RCC 7860 (cell line): ENCODE measurements at places on chromosomes 1 and 21.

GRCh38 chr1:11985851-11986250 lies 5.6 kb downstream of the MFN2 start:
- no peak for DNase-seq

DNA sequence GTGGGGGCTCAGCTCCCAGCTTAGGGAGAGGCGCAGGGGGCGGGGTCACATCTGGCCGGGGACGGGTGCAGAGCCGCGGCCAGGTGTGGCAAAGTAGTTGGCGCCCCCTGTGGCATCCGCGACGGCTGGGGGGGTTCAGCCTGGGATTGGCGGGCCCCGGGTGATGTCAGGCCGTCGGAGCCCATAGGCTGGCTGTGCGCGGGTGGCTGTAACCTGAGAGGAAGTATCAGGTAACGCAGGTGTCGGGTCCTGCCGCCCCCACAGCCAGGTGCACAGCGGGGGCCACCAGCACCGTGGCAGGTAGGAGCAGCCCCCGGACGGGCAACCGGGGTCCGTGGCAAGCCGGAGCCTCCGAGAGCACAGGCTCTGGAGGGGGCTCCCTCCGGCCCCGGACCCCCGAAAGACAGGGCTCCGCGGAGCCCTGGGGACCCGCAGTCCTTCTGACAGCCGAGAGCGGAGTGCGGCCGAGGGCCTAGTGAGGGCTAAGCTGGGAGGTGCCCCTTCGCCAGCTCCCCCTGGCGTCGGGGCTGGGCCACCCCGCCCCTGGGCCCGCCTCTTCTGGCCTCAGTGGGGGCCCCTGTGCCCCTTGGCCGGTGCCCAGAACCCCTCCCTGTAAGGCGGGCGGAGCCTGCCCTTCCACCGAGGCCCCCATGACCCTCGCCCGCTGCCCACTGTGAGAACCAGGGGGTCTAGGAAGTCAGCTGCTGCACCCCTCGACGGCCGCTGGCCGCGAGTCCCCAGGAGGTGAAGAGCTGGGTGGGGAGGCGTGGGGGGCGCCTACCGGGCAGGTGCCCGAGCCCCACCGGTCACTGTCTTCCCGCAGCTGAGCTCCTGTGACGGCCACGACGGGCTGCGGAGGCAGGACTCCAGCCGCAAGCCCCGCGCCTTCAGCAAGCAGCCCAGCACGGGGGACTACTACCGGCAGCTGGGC lies 17.9 kb downstream of the TNFRSF25 start:
- no peak for DNase-seq

- DNase-seq, result no peak
Measured at GRCh38 chr1:67213164-67213563, 46.9 kb downstream of the IL23R start.

- DNase-seq, result no peak
Measured at GRCh38 chr1:12387641-12388040, 157.8 kb downstream of the VPS13D start.

DNA sequence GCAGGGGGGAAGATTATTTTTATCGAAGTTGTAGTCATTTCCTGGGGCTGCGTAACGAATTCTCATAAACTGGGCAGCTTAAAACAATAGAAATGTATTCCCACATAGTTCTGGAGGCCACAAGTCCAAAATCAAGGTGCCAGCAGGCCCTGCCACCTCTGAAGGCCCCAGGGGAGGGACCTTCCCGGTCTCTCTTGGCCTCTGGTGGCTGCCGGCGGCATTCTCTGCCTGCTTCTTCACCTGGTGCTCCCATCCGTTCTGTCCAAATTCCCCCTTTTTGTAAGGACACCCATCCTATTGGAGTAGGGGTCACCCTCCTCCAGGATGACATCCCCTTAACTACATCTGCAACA lies 92.8 kb downstream of the PDE9A start:
- DNase-seq, result no peak

DNA sequence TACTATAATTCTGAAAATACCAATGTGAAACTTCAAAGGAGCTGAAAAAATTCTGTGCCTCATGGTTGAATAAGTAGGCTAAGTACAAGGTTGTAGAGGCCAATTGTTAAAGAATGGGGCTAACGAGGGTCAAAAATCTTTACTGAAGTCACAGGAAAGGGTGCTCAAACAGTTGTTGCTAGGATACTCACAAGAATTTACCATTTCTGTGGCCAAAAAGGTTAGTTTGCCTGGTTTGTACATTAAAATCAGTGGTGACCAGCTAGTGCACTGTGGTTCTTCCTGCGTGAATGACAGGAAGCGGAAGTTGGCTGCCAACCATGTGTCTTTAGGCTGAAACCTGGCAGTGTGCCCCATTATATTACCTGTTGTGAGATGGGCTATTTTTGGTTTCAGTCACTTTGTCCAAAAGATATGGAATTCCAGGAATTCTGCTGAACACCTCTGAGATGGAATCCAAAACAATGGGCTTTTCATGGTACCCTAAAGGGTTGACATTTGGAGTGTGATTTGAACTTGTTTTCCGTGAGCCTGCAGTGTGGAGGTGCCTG lies 13.5 kb downstream of the MAP3K21 start:
- DNase-seq, result no peak

- peak; percentile 58 for DNase-seq
Measured at GRCh38 chr1:108199201-108199691, 897 bp downstream of the SLC25A24 start.

DNA sequence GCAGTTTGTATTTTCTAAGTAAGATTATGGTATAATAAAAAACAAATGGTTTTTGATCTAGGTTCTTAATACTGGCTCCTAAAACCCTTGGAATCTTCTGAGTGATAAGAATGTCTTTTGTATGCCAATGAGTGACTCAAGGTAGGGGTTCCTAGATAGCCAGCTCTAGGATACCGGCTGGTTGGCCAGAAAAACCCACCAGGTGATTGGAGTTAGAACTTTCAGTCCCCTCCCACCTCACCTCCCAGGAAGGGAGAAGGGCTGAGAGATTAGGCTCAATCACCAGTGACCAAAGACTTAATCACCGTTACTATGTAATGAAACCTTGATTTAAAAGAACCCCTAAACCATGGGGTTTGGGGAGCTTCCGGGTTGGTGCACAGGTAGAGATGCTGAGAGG lies 8.7 kb upstream of the BRDT start:
- DNase-seq, result no peak

GRCh38 chr21:45348591-45349327 lies 56.2 kb upstream of the COL18A1 start:
- no peak for DNase-seq

GRCh38 chr1:193438771-193439170 lies 252.4 kb upstream of the B3GALT2 start:
- DNase-seq, result no peak

DNA sequence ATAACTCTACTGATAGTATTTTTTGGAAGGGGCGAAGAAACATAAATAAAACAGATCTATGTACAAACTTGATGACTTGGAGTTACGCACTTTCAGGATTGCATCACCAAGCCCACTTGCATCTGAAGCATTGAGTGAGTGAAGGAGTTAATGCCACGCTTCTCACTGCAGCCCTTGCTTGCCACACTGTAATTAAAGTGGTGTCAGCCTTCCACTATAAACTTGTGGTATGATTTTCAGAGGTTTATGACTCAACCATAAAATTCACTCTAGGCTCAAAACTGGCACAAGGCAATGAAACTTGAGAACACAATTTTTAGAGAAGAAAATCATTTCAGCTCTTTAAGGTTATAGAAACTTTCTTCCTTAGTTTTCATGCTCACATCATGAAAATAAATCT lies 93.9 kb upstream of the PRMT6 start:
- DNase-seq, result no peak

DNA sequence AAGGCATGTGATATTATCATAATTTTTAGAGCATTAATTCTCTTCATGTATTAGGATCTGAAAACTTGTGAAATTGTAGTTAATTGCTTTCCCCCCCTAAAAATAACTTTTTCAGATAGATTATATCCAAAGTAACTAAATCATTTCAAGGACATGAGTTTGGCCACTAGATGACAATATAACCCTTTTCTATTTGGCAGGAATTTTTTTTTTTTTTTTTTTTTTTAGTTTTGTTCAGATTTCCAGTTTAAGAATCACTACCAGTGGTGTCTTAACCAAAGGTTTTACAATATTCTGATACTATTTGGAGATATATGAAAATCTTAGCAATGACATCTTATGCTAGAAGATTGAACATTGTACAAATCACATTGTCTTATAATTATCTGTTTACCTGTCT lies 370.8 kb downstream of the AMY1C start:
- no peak for DNase-seq

- DNase-seq, result no peak
Measured at GRCh38 chr21:41229509-41230248, 61.7 kb downstream of the BACE2 start.

DNA sequence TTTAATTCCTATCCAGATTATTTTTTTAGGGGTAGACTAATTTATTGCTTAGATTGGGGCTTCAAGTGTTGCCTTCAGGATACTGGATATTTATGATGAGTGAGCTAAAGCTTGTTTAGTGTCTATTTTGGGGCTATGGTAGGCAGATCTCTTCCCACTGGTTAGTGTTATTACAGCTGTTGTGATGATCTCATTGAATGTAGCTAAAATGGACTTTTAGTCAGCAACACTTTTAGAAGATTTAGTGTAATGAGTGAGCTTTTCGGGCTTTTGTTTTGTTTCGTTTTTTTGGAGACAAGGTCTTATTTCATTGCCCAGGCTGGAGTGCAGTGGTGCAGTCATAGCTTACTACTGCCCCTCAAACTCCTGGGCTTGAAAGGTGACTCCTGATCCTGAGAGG lies 14.2 kb downstream of the THRAP3 start:
- no peak for DNase-seq

GRCh38 chr1:226027538-226028217 lies 28.5 kb upstream of the SDE2 start:
- no peak for DNase-seq

DNA sequence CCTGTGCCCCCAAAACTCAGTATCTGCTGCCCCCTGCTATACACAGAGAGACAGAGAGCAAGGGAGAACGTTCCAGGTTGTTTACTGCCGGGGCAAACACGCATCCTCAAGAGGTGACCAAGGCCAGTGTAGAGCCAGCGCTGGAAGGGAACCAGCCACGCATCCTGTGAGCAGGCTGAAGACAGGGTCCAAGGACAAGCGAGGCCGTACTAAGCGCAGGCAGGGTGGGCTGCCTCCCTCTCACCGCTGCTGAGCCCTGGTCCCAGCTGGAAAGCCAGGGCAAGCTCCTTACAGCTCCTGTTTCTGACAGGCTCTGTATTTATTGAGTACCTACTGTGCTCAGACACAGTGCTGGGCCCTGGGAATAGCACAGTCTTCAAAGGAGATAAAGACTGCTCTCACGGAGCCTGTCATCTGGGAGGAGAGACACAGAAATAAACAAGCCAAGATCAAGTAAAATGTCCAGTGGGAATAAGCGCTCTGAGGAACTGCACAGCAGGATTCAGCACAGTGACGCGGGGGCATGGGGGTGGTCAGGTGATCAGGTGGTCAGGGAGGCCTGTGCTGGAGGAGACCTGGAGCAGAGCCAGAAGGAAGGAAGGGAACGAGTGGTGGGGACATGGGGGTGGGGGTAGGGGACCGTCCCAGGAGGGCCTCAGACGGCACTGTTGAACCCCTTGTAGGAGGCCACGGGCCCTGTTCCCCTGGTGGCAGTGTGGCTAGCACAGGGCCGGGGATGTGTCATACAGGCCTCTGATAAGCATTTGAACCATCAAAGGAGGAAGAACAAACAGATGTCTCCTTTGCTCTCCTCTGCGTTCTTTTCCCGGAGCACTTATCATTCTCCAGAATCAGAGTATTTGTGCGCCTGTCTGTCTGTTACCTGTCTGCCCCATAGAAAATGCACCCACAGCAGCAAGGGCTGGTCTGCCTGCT lies 37.8 kb upstream of the EFHD2 start:
- no peak for DNase-seq

DNA sequence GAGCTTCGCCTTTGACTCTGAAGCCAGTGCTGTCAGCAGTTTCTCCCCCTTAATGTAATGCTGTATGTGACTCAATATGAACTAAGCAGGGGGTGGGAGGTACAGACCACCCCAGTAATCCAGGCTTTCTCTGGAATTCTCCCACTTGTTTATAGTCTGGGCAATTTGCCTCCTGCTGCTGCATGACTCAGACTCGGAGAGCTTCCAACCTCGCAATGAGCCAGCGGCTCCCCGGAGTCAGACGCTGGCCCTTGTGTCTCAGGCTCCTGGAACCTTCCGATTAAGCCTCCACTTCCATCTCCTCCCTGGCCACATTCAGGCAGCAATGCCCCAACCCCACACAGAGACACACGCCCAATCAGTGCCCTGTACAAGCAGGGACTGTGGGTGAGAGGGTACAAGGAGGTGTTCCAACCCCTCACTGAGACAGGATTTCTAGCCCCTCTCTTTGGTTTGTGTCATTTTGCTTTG lies 471.7 kb upstream of the VAMP3 start:
- peak; percentile 99 for DNase-seq

DNA sequence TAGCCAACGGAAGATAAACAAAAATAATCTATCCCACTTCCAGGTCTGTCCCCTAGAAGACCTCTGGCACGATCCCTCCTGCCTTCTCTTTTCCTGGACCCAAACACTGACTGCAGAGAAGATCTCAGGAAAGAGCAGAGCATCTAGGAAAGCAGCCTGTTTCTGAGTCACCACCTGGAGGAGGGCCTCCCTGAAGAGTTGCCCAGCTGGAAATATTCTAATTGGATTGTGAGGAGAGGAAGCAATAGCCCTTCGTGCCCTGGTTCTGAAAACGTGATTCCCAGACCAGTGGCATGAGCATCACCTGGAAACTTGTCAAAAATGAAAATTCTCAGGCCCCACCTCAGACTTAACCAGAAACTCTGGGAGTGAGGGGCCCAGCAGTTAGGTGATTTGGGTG lies 411.1 kb downstream of the SETD4 start:
- DNase-seq, result peak; percentile 54

GRCh38 chr1:145843031-145843430 lies 2.4 kb upstream of the NUDT17 start:
- DNase-seq, result no peak

- no peak for DNase-seq
Measured at GRCh38 chr1:235286667-235287066, 41.3 kb downstream of the ARID4B start.

- DNase-seq, result no peak
Measured at GRCh38 chr1:244010703-244011123, 40.4 kb upstream of the ZBTB18 start.

- DNase-seq, result peak; percentile 43
Measured at GRCh38 chr1:167720965-167721616, 691 bp upstream of the MPZL1 start.

DNA sequence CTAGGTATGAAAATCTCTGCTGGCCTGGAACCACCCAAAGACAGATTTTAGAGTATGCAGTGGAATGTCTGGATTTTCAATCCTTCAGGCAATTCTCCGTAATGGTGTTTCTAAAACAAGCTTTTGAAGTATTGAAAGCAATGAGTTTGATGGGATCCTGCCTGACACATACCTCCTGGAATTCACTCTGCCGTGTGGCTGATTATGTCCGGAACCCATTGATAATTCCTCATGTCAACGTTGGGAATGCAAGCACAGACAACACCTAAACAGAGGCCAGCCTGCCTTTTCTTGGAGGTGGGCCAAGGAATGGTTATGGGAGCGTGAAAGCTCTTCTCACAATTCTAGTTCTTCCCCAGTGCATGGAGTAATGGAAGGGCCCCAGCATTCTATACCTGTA lies 168.9 kb upstream of the HMCN1 start:
- DNase-seq, result peak; percentile 46

- no peak for DNase-seq
Measured at GRCh38 chr1:4970532-4970931, 316.1 kb downstream of the AJAP1 start.

- DNase-seq, result no peak
Measured at GRCh38 chr1:153430166-153430553, 13.8 kb downstream of the S100A7A start.
